COR-L47 (cell line): ENCODE measurements at places on chromosomes 12 and 14.

DNA sequence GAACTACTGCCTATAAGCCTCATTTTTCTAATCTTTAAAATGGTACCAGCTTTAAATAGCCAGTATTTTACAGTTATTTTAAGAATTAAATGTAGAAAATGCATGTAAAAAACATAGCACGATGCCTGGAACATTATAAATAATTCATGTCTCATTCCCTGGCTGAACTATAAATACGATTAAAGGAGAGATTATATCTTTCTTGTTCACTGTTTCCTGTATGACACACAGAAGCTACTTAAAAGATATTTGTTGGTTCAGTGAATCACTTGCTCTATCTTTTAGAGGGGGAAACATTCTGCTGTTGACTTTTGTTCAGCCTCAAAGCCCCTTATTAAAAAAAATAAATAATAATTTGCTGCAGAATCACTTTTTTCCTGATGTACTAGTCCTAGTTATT lies 406.9 kb downstream of the LRFN5 start:
- DNase-seq = no peak

DNA sequence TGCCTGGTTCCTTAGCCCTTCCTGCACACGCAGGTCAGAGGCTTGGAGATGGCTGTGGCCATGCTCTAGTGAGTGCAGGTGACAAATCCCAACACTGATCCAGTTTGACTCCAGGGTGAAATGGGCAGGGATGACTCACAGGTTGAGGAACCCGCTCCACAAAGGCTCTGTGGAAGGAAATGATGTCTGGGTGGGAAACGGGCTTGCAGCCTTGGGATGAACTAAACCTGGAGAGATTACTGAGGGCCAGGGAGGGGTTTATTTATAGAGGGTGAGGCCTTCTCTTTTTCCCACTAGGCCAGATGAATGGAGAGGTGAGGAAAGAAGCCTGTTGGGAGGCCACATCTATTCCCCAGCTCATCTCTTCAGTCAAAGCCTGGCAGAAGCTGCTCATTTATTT lies 29.3 kb upstream of the EMP1 start:
- DNase-seq = no peak

- no peak for DNase-seq
These were observed 183.1 kb downstream of the TMTC3 start for GRCh38 chr12:88325076-88325815.

GRCh38 chr14:88962356-88962755 lies 137.9 kb downstream of the TTC8 start:
- no peak for DNase-seq

- DNase-seq = no peak
These were observed 29.0 kb upstream of the SMUG1 start for GRCh38 chr12:54217774-54218241.

- DNase-seq = no peak
These were observed 331.8 kb downstream of the TMEM132D start for GRCh38 chr12:129571901-129572494.

DNA sequence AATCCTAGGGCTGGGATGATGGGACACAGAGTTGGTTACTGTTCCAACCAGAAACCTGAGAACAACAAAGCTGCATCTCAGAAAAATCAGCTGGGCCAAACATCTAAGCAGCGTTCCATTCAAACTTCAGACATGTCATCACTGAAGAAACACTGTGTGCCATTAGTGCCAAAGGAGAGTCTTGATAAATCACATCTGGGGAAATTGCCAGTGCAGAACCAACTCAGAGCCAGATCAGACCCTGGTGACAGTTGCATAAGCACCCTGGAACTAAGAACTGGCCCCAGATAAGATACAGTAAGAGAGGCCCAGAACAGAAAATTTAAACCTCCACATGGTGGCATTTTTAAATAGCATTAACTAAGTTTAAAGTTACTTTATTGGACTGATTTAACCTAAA lies 482.8 kb downstream of the PRKD1 start:
- no peak for DNase-seq

DNA sequence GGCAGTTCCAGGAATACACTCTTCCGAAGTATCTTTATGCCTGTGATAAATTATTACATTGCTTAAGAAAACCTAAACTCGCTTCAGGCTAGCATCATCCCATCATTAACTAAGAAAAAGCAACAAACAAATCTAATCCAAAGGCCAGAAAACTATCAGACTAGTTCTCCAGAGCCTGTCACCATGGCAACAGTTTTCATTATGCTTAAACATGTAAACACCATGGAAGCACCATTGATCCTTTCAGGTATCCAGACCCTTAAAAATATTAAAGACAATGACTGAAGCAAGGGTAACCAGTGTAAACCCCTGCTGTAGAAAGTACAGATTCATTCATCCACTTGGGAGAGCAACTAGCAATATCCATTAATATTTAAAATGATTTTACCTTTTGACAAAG lies 9.8 kb downstream of the DAD1 start:
- DNase-seq = no peak

- DNase-seq = peak; percentile 48
These were observed at the start of gene GALNT16 for GRCh38 chr14:69259527-69260189. Gene GALNT16 (plus strand): TSS chr14:69260158. CDS start chr14:69260291, 133 bp downstream.

GRCh38 chr12:45853550-45853949 lies 124.0 kb downstream of the ARID2 start:
- no peak for DNase-seq

DNA sequence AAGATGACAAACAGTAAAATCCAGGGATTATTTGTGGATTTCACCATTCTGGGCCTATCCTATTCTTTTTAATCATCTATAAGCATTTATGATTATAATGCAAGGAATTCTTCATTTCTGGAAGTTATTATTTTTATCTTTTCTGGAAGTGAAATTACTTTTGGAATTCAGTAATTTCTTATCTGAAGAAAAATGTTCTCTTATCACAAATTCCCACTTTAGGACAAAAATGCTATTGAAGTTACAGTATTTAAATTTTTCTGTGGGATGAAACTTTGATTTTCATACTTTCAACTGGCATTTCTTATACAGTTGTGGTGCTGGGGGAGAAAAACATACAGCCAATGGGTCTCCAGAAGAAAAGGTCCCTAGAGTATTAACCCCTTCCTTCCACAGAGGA lies 96.0 kb downstream of the CAND1 start:
- DNase-seq = no peak

DNA sequence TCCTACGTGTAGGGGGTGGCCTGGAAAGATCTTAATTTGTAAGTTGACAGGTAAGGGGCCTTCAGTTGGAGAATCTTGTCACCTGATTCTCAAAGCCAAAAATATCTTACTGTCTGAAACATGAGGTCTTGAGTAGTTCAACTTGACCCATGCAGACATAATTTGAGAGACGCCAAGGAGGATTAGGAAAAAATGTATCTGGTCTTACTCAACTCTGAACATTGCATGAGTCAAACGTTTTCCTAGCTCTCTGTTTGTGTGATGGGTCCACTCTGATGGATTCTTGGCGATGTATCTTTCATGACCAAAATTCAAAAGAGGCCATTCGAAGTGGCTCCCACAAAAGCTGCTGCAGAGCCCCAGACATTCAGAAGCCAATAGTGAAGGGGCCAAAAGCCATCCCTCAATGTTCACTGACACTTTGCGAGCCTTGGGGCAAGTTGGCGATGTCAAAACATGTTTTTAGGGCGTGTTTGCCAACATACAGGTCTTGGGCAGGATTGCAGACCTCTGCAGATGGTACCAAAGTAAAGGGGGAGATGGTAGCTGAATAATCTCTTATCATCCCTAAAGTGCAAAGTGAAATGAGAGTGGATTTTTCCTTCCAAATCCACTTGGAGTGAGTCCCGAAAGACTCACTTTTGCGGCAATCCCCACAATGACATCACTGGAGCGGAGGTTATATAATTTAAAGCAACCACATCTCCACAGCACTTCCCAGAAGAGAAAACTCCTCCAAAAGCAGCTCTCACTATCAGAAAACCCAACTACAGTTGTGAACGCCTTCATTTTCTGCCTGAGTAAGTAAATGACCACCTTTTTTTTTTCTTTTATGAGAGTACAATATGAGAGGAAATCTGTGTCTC lies at the start of gene BDKRB1:
Gene BDKRB1, plus strand, starts transcription at position 710 of the 866 bp plus-strand sequence. CDS start 7,473 bp downstream, outside the sequence.
- no peak for DNase-seq

DNA sequence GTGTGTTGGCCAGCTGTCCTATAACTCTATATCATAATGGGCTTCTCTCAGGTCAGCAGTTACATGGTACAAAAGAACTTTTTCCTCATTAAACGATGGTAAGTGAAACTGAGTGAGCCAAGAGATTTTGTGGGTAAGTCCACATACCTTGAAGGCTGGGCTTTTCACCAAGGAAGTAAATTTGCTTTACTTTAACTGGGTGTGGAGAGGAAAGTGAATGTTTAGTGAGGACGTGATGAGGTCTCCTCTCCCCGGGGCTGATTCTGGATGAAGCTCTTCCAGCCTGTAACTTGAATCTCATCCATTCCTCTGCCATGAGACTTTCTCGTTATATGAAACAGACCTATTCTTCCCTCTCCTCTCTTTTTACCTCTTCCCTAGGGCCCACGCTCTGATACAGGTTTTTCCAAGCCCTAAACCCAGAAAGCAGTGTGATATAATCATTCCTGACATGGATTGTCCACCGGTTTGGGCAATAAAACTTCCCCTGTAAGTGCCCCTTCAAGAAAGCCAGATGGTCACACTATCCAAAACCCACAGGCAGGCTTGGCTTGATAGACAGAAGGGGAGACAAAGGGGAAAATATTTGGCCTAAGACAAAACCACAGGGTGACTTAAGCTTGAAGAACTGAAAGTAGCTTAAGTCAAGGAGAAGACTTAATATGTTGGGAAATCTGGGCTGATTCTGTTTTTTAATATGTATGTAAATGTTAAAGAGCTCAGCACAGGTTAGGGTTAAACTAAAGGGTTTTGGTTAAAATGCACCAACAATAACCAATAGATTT lies 50.3 kb downstream of the CIT start:
- no peak for DNase-seq

- no peak for DNase-seq
These were observed 53.9 kb downstream of the EMP1 start for GRCh38 chr12:13250416-13250815.

- no peak for DNase-seq
These were observed 382.3 kb downstream of the ALG10 start for GRCh38 chr12:34404377-34405285.

DNA sequence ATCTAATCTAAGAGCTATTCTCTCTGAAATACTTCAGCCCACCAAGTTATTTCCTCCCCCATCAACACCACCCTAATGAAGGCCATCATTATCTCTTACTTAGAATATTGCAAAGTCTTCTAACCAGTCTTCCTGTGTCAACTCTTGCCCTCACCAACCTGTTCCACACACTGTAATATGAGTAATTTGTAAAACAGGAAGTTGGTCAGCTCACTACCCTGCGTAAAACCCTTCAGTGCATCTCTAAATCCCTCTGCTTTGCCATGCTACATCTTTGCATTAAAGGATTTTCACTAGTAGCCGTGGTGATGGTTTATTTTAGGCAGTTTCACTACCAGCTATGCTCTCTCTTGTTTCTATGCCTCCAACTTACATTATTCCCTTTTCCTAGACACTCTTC lies 70.0 kb downstream of the KIF21A start:
- no peak for DNase-seq

DNA sequence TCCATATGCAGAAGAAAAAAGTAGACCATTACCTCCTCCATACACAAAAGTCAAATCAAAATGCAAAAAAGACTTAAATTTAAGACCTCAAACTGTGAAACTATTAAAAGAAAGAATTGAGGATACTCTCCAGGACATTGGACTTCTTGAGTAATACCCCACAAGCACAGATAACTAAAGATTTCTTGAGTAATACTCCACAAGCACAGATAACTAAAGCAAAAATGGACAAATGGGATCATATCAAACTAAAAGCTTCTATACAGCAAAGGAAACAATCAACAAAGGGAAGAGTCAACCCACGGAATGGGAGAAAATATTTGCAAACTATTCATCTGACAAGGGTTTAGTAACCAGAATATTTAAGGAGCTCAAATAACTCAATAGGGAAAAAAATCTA lies 427.9 kb downstream of the CCDC91 start:
- DNase-seq = no peak

DNA sequence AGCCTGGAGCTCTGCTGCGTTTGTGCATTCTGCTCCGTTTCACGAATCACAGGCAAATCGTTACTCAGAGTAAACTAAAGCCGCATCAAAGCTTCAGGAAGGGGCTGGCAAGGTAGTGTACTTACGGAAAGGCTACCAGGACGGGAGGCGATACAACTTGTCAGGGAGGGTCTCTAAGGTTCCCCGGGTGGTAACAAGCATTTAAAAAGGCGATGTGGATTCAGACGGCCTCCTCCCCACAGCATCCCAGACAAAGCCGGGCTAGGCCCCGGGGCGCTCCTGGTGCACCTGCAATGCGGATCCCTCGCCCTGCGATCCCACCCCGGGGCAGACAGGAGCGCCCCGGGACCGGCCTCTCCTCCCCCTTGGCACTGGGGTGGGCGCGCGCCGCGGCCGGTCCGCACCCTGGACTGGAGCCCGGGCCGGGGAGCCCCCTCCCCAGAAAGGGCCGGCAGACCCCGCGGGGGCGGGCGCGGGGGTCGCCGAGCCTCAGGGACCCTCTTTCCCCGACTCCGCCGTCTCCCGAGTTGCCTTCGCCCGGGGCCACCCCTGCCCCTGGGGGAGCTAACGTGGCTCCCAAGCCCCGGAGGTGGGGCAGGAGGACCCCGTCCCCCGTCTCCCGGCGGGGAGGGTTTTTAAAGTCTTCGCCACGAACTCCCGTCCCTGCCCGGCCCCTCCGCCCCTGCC lies 718 bp downstream of the CCDC92 start:
- DNase-seq = peak; percentile 12

- DNase-seq = no peak
These were observed 228.8 kb upstream of the RGS6 start for GRCh38 chr14:71703477-71703876.

GRCh38 chr14:32074887-32075572 lies 2.1 kb upstream of the ARHGAP5 start:
- no peak for DNase-seq

DNA sequence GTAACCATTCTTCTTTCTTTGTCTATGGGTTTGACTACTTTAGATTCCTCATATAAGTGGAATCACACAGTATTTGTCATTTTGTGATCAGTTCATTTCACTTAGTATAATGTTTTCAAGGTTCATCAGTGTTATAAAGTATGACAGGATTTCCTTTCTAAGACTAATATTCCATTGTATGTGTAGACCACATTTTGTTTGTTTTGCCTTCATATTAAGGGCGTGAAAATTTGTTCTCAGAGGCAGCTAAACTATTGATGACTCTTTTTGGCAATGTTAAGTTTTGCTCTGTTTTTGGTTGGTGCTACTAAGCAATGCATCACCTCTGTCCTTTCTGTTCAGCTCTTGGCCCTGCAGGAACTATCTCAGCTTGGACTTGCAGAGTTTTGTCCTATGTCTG lies 1.7 kb upstream of the KLRG1 start:
- DNase-seq = no peak

- no peak for DNase-seq
These were observed 37.5 kb upstream of the DTX1 start for GRCh38 chr12:113019025-113019424.

- DNase-seq = no peak
These were observed 25.7 kb downstream of the R3HDM2 start for GRCh38 chr12:57404966-57405640.

- no peak for DNase-seq
These were observed 35.4 kb downstream of the SPTSSA start for GRCh38 chr14:34426313-34427295.
